ENCODE measurements at places on chromosomes 16 and 17. TPM values are rescaled to one million over a fixed set of nuclear protein-coding genes. Genes with fewer than 3 reads are reported as not detected.

Gene TNFRSF13B
- polyA plus RNA-seq = 0.24 TPM

DNA sequence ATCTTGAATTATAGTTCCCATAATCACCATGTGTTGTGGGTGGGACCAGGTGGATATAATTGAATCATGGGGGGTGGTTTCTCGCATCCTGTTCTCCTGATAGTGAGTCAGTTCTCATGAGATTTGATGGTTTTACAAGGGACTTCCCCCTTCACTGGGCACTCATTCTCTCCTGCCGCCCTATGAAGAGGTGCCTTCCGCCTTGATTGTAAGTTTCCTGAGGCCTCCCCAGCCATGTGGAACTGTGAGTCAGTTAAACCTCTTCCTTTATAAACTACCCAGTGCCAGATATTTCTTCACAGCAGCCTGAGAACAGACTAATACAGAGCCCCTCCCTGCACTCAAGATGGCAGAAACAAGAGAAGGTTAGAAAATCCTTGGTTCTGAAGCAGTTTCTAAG, 26.4 kb downstream of the LDAF1 start:
- DNase-seq = no peak

DNA sequence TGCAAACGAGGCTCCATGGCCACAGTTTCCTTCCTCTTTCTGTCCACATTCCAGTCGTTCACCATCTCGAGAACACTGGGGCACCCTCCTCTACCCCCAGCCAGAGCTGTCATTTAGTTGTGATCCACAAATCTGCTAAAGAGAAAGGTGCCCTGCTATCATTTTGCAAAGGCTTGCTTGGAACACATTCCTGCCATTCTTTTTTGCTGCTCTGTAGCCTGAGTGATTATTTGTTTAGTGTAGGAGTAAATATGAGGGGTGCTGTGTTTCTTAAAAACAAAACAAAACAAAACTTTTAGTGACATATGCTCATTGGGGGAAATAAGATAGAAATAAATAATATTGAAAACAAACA, 166.7 kb downstream of the PRKCA start:
- DNase-seq = no peak

DNA sequence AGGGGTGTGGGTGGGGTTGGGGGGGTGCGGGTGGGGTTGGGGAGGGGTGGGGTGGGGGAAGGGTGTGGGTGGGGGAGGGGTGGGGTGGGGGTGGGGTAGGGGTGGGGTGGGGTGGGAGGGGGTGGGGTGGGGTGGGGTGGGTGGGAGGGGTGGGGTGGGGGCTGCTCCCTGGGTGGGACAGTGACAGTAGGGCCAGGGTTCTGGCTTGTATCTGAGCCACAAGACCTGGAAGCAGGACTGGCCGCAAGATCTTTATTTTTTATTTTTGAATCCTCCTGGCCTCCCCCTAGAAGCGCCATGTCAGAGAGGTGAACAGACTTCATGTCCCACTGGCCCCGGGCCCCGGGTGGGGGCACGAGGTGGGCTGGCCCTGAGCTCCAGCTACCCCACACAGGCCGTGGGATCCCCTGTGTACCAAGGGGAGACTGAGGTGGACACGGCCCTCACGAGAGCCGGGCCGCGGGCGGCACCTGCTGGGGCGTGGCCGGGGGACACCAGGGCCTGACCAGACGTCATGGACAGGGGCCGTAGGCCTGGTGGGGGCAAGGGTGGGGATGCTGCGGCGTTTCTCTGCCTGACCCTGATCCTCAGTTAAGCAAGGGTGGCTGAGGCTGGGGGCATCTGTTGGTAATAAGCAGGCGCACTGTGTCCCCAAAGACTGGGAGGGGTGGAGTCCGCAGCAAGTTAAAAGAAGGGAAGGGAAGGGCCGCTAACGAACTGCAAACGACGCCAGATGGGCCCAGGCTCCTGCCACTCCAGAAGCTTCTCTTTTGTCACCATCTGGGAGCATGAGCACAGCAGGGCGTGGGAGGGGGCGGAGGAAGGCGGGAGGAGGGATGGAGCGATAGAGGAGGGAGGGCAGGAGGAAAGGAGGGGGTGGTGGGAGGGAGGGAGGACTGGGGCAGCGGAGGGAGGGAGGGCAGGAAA, 22.3 kb upstream of the PABPN1L start:
- no peak for DNase-seq

DNA sequence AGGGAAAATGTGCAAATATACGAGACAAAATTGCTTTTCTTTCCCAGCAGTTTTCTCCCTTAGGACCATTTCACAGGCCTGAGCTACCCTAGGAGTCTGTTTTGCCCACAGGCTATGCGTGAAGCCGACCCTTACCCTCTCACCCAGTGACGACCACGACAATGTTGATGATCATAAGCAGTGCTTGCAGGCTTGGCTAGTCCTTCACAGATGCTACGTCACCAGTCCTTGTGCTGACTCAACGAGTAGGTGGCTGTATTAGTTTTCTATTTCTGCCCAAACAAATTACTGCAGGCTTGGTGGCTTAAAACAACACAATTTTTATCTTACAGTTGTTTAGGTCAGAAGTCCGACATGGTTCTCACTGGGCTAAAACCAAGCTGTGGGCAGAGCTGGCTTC, 574.6 kb upstream of the HSBP1 start:
- DNase-seq = no peak

GRCh38 chr17:76946111-76946771, 78.0 kb downstream of the MGAT5B start:
- DNase-seq = no peak

- DNase-seq = no peak
Measured at GRCh38 chr16:72256398-72257066, 84.6 kb upstream of the PMFBP1 start.

DNA sequence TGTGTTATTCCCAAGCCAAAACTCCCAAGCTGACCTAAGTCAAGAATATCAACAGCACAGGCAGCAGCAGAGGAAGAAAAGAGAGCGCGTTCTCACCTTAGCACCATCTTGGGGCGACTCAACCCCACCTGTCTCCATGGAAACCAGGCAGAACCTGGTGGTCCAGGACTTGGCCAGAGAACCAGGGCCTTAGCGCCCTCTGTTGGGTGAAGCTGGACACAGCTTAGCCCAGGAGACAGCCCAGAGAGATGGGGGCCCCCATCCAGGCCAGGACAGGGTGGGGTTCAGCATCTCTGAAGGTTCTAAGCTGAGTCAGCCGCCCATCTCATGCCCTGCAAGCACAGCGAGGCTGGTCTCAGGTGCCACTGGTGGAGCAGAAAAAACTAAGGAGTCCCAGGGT, 60.1 kb upstream of the TMEM132E start:
- peak; percentile 95 for DNase-seq
